Parietal lobe (tissue), 2 donors: ENCODE measurements at places on chromosomes 1 and 21. TPM values are rescaled to one million over a fixed set of nuclear protein-coding genes. Genes with fewer than 3 reads are reported as not detected.

The S100A6 gene
- total RNA-seq: 7.2 TPM

The LRRC38 gene
- total RNA-seq: not detected

The BCL2L15 gene
- total RNA-seq: 3.8 TPM

The FCRL6 gene
- not detected for total RNA-seq

The DTL gene
- 6.6 TPM for total RNA-seq

The TSPAN2 gene
- 28.2 TPM for total RNA-seq

The DMBX1 gene
- total RNA-seq: not detected

The LIPI gene
- total RNA-seq: not detected

The CCDC17 gene
- 0.94 TPM for total RNA-seq

The TSEN15 gene
- 33.5 TPM for total RNA-seq

The LCE1C gene
- not detected for total RNA-seq

The CEPT1 gene
- total RNA-seq: 61.0 TPM

The FAM72C gene
- 0.31 TPM for total RNA-seq

The LRRC3 gene
- 13.5 TPM for total RNA-seq

The FCRL5 gene
- total RNA-seq: not detected

The GNAI3 gene
- 16.6 TPM for total RNA-seq

The TMEM69 gene
- total RNA-seq: 31.0 TPM

The SETD4 gene
- 39.1 TPM for total RNA-seq

The KRTAP12-2 gene
- total RNA-seq: not detected

The OR2G6 gene
- total RNA-seq: not detected

The ALG14 gene
- 4.7 TPM for total RNA-seq

The HSD3B2 gene
- total RNA-seq: not detected

The YRDC gene
- total RNA-seq: 11.0 TPM

The CD244 gene
- total RNA-seq: not detected
